Activated CD4-positive, alpha-beta T cell treated with anti-CD3 and anti-CD28 coated beads, Interleukin-2, amount 50 U/mL, for 1 hour (primary cell): ENCODE measurements at places on chromosomes 12 and 14.

DNA sequence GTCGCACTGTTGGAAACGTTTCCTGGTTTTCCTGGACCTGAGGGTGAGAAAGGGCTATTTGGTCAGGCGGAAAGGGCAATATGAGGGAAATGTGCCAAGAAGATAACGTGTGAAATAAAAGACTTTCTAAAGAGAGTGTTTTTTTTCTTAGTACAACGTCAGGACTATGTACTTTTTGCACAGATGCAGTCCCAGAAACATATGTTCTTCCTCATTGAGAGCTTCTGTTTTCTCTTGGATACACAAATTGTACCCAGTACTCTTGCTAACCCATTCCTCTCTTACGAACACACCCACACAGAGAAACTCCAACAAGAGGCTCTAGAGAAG lies 669 bp upstream of the PKP2 start:
- no peak for DNase-seq

- DNase-seq: no peak
Measured at GRCh38 chr12:115973066-115973465, 304.4 kb downstream of the MED13L start.

- no peak for DNase-seq
Measured at GRCh38 chr12:133026996-133027395, 10.3 kb upstream of the ZNF84 start.

- DNase-seq: no peak
Measured at GRCh38 chr12:103401421-103401820, 94.3 kb downstream of the C12orf42 start.

- no peak for DNase-seq
Measured at GRCh38 chr12:131943389-131943788, 6.4 kb upstream of the EP400 start.

GRCh38 chr12:7905071-7905470 lies 30.9 kb downstream of the SLC2A3 start:
- no peak for DNase-seq

DNA sequence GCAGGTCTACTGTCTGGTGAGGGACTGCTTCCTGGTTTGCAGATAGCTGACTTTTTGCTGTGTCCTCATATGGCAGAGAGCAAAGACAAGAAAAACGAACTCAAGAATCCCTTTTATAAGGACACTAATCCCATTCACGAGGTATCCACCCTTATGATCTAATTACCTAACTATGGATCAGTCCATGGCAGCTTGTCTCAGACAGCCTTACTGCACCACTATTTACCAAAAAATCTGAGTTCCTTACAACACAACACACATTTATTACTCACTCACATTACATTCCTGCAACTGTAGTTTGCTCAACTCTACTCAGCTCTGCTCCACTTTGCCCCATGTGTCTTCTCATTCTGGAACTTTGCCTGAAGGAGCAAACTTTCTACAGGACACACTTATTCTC lies 10.1 kb upstream of the SLC6A15 start:
- no peak for DNase-seq

DNA sequence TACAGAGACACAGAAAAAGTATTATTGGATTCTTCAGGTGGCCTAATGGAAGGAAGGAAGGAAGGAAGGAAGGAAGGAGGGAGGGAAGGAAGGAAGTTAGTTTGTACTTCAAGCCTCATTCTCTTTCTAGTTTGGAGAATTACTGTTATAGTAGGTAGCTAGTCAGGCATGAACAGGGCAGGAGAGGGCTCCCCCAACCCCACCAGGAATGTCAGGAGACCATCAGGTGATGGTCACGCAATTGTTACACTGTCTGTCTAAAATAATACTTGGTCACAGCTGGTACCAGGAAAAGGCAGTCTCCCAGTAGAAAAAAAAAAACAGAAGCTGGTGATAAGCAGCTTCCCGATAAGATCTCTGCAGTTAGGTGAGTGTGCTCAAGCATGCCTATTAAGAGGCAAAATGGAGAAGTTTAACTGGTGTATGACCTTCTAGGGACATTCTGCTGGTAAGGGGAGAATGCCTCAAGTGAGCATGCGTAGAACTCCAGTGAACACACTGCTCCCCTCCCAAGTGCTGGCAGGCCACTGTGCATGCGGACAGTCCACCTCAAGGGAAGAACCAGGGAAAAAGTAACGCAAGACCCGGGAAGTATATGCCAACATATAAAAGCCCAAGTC lies 358.4 kb upstream of the SOX5 start:
- DNase-seq: no peak

GRCh38 chr14:97264516-97265230 lies 467.5 kb downstream of the VRK1 start:
- no peak for DNase-seq

DNA sequence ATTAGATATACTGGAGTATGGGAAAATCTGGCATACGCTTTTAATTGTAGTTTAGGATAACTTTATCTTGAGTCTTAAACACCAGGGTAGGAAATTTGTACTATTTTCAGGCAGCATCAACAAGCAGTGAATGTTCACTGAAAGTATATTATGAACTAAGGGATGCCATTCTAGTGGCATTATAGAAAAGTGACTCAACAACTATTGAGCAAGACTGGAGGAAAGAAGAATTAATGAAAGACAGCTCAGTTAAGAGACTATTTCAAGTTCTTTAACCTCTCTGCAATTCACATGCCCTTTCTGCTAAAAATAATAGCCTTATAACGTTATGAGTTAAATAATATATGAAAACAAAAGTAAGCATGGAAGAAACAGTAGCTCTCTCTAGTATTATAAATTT lies 343.1 kb downstream of the FSCB start:
- DNase-seq: no peak

DNA sequence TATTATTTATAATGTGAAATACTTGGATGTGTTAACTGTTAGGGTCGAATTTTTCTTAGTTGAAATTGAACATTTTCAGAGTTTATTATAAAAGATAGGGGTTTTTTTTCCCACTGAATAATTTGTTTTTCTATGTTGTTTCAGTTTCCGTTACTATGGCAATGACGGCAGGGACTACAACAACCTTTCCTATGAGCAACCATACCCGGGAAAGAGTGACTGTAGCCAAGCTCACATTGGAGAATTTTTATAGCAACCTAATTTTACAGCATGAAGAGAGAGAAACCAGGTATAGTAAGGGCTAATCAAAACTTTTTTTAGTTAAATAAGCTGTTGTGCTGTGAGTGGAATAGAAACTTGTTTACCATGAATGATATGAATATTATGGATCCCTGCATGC lies 35.1 kb upstream of the BMAL2 start:
- no peak for DNase-seq

GRCh38 chr12:93103154-93103553 lies 174.1 kb upstream of the EEA1 start:
- no peak for DNase-seq

GRCh38 chr12:93642751-93643150 lies 34.4 kb upstream of the CRADD start:
- DNase-seq: no peak

GRCh38 chr12:130879212-130879686 lies 7.4 kb downstream of the RAN start:
- DNase-seq: no peak

GRCh38 chr12:18400186-18400585 lies 138.9 kb downstream of the PIK3C2G start:
- DNase-seq: no peak
